ENCODE measurements at places on chromosomes 11 and 22.

- DNase-seq, result no peak
Measured at GRCh38 chr11:72039031-72039855, 40.5 kb downstream of the IL18BP start.

- no peak for DNase-seq
Measured at GRCh38 chr11:36688132-36688531, 90.1 kb upstream of the RAG2 start.

DNA sequence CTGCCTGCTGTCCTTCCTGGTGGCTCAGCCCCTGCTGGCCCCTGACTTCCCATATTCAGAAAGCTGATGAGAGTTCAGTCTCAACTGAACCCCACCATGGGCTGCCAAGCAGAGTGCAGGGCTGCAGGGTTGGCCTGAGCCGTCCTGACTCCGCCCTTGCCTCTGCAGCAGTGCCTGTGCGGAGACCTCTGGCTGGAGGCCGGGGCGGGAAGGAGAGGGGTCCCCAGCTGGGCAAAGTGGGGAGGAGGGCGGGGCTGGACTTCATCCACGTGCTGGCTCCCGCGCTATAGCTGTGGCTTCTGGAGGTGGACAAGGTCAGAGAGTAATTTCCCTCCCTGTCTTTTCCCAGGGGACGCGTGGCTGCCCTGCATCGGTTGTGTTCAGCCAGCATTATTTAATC is 13.6 kb downstream of the GLB1L3 start:
- DNase-seq, result no peak

DNA sequence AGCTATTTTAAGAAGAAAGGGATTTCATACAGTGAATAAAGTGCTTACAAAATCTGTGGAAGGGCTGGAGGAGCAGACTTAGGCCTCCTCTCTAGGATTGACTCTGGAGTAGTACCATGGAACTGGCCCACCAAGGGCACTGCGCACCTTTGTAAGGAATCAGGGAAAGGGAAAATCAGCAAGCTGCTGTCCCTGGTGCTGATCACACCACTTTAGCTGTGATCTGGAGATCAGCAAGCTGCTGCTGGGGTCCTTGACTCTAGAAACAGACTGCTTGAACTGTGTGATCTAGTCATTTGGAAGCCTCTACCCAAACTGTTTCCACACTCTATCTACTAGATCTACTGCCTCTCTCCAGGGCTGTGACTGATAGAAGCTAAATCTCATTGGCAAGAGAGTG is 18.4 kb upstream of the TECTA start:
- no peak for DNase-seq

DNA sequence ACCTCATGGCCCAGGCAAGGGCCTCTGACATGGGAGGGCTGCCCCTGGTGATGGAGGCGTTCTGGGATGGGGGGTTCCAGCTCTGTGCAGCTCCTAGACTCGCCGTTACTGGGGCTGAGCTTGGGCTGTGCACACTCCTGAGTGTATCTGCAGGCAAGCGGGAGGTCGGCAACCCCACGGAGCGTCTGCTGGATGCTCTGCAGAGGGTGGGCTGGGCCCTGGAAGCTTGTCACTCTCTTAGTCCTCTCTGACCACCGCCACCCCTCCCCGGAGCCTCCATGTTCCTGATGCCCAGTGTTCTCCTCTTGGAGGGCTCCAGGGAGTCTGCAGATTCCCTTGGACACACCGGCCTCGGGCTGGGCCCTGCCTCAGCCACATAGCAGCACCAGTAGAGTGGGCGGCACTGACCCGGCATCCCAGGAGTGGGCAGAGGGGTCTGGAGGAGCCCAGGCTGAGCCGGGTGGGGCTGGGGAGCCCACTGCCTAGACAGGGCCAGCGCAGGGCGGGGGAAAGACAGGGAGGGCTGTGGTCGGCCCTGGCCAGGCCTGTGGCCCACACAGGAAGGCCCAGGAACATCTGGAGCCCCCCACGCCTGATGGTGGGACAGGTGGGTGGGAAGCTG is 20.6 kb upstream of the MUC5B start:
- no peak for DNase-seq

- no peak for DNase-seq
Measured at GRCh38 chr11:112542479-112542878, 281.8 kb upstream of the PLET1 start.

DNA sequence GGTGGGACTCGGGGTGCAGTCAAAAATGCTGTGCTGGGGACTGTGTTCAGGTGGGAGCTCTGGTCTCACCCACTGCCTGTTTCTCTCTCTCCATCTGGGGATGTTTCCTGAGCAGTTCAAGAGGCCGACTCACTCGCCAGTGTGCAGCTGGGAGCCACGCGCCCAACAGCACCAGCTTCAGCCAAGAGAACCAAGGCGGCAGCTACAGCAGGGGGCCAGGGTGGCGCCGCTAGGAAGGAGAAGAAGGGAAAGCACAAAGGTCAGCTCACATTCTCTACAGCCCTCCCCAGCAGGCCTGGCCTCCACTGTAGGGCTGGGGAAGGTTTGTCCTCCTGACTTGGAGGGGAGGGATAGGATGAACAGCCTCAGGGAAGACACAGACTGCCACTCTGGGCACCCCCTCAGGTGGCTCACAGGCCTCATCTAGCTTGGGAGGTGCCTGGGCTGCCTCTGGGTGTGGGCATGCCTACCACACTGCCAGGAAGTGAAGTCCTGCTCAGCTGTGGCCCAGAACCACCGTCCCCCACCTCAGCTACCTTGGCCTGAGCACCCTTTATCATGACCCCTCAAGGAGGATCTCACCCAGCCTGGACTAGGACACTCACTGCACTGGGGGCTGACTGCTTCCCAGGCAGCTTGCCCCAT is 13.0 kb downstream of the TUB start:
- DNase-seq, result no peak

DNA sequence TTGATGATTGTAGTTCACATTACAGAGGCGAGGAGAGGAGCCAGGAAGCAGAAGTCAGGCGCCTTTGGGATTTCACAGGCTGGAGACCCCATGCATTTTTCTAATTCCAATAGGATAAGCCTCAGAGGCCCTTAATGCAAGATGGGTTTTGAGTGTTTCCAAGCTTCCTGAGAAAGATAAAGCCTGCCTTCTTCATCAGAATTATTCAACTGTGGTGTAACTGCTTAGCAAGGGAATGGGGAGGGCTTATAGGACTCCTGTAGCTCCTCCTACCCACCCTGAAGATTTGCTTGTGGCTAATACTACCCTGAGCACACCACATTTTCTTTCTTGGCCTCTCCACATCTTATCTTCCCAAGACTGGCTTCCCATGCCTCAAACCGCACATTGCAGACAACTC is 151.1 kb upstream of the ISX start:
- DNase-seq, result no peak

- DNase-seq, result no peak
Measured at GRCh38 chr11:13208921-13209320, 68.7 kb upstream of the BMAL1 start.

DNA sequence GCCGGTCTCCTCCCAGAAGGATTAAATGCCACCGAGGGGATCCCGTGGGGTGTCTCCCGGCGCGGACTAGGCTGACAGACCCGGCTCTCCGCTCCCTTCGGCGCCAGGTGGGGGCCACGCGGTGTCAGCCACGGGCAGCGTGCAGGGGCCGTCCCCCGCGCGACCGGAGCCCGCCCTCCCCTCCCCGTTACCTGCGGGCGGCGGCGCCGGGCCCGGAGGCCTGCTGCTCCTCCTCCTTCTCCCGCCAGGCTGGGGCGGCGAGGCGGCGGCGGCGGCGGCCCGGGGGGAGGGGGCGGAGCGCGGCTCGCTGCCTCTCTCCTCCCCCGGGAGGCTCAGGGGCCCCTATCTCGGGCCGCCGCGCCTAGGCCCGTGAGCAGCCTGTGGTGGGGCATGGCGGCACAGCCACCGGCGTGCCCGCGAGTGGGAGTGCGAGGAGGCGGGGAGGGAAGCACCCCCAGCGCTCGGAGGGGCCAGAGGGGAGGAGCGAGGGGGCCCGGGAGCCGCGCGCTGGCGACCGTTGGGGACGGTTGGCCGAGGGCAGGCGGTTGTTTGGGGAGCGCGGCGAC is 450 bp downstream of the ZBTB44 start:
- peak; percentile 42 for DNase-seq

- DNase-seq, result no peak
Measured at GRCh38 chr11:114285599-114285998, 10.6 kb upstream of the NNMT start.

GRCh38 chr11:103294516-103294915 is 185.3 kb downstream of the DYNC2H1 start:
- no peak for DNase-seq

DNA sequence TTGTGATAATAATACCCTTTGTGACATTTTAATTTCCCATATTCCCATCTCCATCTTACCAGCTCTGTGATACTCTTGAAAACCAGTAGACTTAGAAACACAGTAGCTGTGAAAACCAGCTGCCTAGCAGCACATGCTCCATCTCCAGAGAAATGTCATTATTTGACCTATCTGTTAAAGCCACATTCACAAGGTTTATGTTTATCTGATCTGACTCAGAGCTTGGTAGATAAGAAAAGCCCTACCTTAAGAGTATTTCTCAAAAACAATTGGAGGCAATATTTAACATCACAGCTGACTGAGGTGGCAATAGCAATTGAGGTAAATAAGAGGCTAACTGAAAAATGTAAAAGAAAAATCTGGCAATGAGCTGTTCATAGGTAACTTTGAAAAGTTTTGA is 8.1 kb upstream of the ANO3 start:
- no peak for DNase-seq

GRCh38 chr11:65726660-65727059 is 6.1 kb upstream of the RNASEH2C start:
- DNase-seq, result no peak

DNA sequence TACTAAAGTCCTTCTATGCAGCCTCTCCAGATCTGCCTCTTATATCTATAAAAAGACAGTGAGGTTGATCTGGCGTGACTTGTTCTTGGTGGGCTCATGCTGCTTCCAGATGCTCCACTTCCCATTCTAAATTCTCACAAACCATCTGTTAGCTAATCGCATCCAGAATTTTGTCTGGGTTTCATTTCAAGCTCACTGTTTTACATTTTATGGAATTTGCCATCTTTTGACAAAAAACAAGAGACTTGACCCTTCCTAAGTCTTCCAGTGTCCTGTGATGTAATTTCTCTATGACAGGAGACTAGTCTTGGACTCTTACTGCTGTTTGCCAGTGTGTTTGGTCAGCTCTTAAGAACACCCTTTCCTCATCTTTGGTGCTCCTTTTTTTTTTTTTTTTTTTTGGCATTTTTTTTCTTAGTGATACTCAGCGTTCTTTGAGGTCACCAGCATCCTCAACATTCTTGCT is 23.0 kb downstream of the CRKL start:
- no peak for DNase-seq

GRCh38 chr11:36131721-36132397 is 157.4 kb downstream of the COMMD9 start:
- no peak for DNase-seq

DNA sequence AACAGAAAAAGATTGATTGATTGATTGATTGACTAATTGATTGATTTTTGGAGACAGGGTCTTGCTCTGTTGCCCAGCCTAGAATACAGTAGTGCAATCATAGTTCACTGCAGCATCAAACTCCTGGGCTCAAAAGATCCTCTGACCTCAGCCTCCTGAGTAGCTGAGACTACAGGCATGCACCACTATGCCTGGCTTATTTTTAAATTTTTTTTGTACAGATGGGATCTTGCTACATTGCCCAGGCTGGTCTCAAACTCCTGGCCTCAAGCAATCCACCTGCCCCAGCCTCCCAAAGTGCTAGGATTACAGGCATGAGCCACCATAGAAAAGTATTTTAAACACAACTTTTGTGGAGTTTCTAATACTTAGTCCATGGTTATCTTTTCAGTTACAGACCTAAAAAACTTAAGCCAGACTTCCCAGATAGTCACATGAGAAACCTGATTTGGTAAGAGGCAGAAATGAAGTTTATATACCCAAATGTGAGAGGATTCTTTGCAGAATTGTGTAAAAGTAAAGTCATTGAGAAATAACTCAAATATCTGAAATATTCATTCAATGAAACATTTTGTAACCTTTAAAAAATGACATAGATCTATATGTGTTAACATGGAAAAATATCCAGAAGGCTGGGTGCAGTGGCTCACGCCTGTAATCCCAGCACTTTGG is 186.5 kb downstream of the SWAP70 start:
- DNase-seq, result no peak

GRCh38 chr11:29389793-29390192 is 627.0 kb downstream of the KCNA4 start:
- DNase-seq, result no peak

- no peak for DNase-seq
Measured at GRCh38 chr11:11635443-11635842, 13.6 kb upstream of the GALNT18 start.

GRCh38 chr22:37145180-37146050 is 4.3 kb downstream of the IL2RB start:
- no peak for DNase-seq

- DNase-seq, result no peak
Measured at GRCh38 chr11:95702526-95702925, 87.1 kb downstream of the FAM76B start.

GRCh38 chr11:122033631-122034030 is 82.4 kb downstream of the BLID start:
- no peak for DNase-seq

DNA sequence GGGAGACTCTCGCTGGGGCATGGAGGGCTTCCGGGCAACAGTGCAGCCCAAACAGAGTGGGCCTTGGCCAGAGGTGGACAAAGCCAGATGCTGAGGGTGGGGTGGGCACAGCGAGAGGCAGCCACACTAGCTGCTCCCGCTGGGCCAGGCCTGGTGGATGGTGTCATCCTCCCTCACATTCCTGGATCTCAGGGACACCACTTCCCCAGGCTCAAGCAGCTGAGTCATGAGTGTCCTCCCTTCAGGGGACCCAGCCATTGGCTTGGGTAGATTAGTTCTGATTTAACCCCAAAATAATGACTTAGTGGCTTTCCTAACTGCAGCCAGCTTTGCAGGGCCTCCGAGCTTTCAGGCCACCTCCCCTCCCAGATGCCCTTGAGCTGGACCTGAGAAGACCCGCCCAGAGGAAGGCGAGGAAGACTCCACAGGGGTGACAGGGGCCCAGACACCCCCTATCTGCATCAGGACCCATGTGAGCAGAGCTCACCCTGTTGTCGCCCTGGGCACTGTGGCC is 25.9 kb upstream of the WNT7B start:
- no peak for DNase-seq

DNA sequence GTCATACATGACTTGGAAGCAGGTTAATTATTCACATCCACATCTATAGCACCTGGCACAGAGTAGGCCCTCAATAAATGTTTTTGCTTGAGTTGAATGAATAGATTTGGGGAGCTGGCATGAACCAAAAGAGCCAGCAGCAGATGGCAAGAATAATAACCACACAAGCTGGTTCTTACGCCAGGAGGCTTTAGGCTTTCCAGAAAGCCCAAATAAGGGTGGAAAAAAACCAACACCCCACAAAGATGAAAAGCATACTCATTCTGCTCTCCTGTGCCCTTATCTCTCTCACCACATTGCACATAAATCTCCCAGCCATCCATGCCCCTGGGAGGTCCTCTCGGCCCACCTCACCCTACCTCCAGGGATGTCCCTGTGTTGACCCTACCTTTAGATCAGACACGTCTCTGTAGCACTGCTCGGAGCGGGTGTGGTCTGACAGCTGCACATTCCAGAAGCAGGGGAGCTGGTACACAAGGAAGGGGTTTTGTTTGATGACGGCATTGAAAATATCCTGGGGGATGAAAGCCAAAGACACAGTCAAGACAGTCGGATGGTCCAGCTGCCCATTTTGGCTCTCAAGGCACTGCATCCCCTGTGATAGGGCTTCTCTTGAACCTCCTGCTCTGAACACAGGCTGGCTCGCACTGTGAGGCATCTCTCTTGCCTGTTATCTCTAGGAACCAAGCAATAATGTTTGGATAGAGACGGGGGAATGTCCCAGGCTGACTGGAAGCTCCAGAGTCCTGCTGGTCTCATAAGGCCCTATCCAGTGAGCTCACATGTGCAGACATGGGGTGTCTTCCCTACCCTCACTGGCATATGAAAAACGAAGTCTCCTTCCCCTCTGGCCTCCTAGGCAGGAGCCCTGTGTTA is 323.6 kb upstream of the SYN3 start:
- DNase-seq, result no peak

Measured in stimulated activated CD4-positive, alpha-beta T cell treated with anti-CD3 and anti-CD28 coated beads, Interleukin-1b, Interleukin-23, amount 100 ng/mL, for 24 hours (primary cell).